ENCODE measurements at places on chromosomes 1 and 21.

GRCh38 chr1:14811573-14811972 lies 213.1 kb downstream of the KAZN start:
- DNase-seq: no peak

DNA sequence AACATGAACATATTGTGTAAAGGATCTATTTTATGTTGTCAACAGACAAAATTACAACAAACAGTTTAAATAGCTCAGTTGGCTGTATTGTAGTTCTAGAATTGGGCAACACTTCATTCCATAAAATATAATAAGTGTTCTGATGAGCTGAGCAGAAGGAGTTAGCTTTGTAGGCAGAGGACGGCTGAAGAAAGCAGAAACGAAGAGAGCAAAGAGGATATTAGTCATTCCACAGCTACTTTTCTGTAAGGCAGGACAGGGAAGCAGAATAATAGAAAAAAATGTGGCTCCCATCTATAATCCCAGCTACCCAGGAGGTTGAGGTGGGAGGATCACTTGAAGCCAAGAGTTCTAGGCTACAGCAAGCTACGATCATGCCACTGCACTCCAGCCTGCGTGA lies 20.2 kb upstream of the IVNS1ABP start:
- DNase-seq: no peak

- DNase-seq: no peak
These were observed 55.7 kb upstream of the EFHD2 start for GRCh38 chr1:15353839-15354579.

DNA sequence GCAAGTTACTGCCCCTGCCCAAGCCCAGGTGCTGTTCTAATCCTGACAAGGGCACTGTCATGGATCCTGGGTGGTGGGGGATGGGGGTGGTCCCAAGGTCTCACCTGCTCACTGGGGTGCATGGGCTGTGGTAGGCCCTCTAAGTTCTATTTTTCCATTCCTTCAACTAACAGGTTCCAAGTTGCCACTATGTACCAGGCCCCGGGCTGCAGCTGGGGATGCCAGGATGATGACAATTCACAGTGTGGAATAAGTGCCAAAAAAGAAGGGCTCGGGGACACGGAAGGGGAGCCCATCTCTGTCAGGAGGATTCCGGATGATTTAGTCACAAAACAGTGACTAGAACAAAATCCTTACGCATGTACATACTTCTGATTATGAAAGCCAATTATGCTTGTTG lies 76.0 kb downstream of the STUM start:
- DNase-seq: no peak

DNA sequence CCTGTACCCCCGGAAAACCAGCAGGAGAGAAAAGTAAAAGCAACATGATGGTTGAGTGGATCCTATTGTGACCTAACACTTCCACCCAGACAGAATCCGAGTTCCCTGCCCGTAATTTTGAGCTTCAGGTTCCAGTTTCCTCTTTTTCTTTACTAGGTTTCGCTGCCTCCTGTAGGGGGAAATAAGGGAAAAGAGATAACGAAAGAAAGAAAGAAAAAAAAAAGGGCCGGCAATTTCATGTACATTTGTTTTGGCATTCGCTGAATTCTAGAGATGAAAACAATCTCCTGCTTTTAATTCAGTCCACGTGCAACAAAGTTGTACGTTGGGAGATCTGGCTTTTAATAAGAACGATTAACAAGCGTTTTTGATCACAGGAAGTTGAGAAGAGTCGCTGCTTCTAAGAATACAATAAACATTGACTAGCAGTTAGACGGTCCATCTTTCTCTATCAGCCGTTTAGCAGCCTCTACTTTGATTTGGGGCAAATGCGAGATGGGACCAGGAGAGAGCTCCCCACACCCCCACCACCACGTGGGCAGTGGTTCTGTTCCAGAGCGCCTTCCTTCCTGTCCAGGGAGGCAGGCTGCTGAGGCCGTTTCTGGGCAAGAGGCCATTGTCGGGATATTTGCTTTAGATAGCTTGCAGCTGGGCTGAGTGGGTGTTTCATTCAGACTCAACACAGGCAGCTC lies 155.9 kb upstream of the RUNX1 start:
- DNase-seq: no peak

GRCh38 chr1:201622824-201623223 lies 83.9 kb downstream of the NAV1 start:
- no peak for DNase-seq

DNA sequence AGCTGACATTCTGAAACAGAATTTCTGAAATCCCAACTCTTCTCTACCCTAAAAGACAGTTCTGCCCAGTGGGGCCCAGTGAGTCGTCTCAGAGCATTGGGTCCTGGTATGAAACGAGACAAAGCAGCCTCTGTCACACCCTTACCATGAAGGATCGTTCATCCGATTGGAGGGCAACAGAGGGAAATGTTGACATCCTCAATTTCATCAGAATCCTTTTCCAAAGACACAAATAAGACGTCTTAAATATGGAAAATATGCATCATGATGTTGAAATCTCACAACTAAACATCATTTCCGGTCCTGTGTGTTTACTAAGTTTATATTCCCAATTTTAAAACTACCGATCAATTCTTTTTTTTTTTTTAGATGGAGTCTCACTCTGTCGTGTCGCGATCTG lies 112.1 kb upstream of the SLC45A1 start:
- DNase-seq: no peak

- DNase-seq: no peak
These were observed 27.2 kb downstream of the WLS start for GRCh38 chr1:68204977-68205630.

- no peak for DNase-seq
These were observed 53.5 kb downstream of the LRRC8B start for GRCh38 chr1:89578151-89578550.

All from T1000 (cell line).